CD4-positive, alpha-beta T cell treated with Interleukin-10 for 1 hour (primary cell): ENCODE measurements at places on chromosomes 7 and 10.

GRCh38 chr10:14684354-14684753 is 90.3 kb downstream of the FAM107B start:
- no peak for DNase-seq

DNA sequence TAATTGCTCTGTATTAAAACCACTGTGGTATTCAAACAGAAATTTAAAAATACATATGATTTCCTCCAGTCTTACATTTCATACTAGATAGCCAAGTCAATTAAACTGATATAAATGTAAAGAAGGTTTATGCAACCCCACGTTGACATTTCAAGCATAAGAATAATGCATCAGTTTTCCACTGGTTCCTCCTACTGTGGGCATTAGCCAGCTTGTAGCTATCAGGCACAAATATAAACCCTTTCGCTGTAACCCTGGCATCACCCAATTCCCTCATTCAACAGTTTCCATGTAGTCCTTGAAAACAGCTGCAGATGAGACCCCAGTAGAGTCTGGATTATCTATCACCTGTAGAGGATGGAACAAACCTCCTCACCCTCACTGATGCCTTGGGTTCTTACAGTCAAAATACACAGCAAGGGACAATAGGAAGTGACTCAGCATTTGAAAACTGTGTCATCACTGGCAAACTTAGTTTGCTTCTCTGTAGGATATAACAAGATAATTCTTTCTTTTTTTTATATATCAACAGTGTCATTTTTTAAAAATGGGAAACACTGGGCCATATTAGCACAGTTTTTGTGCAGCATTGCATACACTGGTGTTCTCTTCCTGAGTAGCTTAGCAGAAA is 113.0 kb downstream of the PDE1C start:
- no peak for DNase-seq

- DNase-seq: peak; percentile 0
These were observed 417.1 kb downstream of the SUGCT start for GRCh38 chr7:40551685-40552576.

- no peak for DNase-seq
These were observed 598.7 kb downstream of the GRID1 start for GRCh38 chr10:85767891-85768290.

DNA sequence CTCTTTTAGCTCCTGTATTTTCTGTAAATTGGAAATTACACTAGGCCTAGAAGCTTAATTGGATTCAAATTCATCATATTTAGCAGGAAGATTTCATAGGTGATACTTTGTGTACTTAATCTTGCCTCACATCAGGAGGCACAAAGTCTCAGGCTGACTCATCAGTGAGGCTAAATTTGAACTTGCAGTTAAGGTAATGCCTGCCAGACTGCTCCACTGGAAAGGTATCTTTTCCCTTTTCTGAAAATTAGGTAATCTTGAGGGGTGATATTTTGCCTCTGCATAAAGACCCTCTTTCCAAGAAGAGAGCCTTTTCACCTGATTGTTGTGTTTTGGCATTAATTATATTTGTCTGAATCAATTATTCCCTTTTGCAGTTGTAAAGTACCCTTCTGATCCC is 14.6 kb downstream of the PPIA start:
- DNase-seq: no peak

DNA sequence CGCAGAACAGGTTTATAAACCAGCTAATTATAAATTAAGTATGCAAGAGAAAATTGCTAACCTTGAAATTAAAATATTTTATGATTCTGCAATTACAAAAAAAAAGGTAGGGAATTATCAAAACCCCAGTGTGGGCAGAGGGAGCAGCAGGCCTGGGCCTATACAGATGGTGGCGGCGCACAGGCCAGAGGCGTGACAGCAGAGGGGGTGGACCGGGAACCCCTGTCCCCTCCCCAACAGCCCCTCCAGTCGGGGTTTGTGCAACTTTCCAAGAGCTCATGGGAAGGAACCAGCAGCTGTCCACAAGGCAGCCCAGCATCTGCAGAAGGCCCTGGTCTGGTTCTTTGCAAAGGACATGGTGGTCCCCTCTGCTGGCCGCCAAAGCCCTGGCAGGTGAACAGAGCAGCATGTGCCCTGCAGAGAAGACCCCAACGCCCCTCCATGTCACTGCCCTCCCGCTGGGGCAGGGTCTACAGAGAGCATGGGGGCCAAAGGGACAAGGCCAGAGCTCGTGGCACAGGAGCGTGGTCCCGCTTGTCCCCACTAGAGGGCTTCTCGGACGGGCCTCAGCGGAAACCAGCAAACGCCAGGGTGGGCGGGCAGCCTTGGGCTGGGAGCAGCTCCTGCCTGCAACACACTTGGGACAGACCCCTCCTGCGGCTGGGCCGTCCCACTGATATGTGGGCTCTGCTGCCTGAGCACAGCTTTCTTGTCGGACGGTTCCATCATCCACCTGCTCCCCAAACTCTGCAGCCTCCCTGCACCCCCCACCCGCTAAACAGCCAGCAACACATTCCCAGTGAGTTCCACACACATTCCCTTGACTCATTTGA is 75.1 kb downstream of the EBF3 start:
- DNase-seq: peak; percentile 21

DNA sequence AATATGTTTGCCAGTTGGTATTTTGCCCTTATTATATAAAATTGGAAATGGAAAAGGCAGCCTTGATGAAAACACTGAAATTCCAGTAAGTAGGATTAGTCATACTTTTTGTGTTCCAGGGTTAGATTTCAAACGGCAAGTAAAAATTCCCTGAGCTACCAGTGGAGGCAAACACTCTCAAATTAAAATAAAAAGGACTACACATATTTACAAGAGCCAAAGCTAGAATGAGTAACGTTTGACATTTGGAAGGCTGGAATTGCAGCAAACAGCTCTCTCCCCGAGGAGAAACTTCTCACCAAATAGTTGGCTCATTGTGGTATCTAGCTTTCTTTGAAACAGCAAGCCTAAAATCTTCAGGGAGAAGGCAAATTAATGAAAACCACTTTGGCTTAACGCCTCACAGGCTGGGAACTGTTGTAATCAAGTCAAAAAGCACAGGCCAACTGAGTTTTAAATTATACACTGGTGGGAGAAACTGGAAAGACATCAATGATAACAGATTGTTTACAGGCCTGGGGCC is 288.4 kb downstream of the SNX13 start:
- DNase-seq: no peak

DNA sequence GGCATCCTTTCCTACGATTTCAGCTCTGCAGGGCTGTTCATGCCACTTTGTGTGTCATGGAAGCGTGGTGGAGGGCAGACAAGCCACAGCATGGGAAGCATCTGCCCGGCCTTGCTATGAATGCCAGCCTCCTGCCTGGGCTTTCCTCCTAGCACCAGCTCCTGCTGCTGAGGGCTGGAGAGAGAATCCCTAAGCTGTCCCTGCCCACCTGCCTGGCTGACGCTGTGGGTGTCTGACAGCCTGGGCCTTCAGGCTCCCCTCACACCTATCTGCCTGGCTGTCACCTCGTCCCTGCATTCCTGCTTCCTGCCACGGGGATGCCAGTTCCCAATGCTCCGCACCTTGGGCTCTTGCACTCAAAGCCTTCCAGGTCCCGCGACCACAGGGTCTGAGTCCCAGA is 606.5 kb upstream of the MGMT start:
- no peak for DNase-seq

GRCh38 chr7:76383089-76383944 is 24.5 kb upstream of the YWHAG start:
- DNase-seq: no peak

- DNase-seq: no peak
These were observed 4.4 kb downstream of the NACAD start for GRCh38 chr7:45084336-45084735.

DNA sequence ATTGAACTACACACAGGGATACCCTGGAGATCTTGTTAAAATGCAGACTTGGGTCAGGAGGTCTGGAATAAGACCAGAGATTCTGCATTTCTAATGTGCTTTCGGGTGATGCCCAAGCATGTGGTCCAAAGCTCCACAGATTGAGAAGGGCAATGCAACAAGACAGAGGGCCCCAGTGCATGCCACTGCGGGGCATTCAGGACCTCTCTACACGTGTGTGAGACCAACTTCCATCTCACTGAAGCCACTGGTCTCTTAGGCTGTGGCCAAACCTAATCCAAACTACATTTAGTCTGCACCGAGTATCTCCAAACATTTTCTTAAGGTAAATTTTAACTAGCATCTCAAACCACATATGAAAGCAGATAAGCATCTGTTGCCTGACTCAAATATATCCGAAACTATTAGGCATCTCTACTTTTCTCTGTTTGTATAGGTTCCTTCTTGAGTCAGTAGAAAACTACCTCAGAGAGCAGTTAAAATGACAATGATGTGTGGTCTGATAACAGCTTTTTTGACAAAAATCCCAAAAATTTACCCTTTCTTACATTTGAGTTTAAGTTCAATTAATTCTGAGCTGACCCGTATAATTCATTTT is 107.5 kb downstream of the ELMO1 start:
- no peak for DNase-seq

GRCh38 chr7:840001-840600 is 7.8 kb downstream of the SUN1 start:
- no peak for DNase-seq

GRCh38 chr7:107993891-107994291 is 9.1 kb downstream of the LAMB1 start:
- DNase-seq: no peak

GRCh38 chr10:35559416-35559815 is 45.7 kb upstream of the GJD4 start:
- DNase-seq: no peak

DNA sequence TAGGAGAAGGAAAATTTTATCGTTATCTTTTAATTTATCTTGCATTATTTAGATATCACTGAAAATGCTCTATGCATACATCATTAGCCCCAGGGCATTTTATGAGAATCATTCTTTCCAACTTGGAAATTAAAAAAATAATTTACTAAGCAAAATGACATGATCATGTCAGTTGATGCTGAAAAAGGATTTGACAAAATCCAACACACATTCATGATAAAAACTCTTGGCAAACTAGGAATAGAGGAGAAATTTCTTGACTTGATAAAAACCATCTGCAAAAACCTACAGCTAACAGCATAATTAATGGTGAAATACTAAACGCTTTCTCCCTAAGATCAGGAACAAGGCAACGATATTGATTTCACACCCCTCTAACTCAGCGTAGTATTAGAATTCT is 40.2 kb upstream of the RSU1 start:
- DNase-seq: no peak

DNA sequence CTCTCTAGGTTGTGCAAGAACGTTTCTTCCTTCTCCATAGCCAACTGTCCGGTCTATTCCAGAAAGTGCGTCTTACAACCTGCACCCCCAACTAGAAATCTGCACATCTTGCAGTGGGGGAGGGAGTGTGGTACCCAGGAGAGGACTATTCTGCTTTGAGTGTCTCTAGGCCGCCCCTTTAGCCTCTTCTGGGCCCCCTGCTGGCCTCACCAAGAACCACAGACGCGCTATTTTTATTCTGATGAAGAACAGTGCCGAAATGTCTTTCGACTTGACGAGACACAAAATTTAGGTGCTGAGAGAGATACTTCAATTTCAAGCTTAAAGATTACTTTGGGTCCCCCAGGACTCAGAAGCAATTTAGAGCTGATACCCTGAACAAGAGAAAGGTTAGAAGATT is 1.0 kb downstream of the CNPY1 start:
- DNase-seq: no peak

DNA sequence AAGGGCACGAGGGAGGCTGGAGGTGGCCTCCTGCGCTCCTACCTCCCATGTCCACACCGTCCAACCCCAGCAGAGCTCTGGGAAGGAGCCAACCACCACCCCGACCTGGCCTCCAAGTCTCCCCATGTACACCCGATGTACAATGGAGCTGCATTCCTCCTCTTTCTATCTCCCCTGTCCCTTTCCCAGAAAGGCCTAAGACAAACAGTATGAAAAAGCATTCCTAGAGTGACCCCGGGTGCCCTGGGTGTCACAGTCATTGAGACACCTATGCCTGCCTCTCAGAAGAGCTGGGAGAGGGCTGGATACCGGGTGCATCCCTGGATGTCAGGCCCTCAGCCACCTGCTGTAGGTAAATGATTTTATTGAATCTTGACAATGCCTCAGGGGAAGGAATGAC is 248.1 kb downstream of the EMX2 start:
- DNase-seq: no peak

GRCh38 chr10:78997635-78998618 is 70.8 kb upstream of the ZMIZ1 start:
- no peak for DNase-seq

- DNase-seq: no peak
These were observed 95.4 kb downstream of the HIBADH start for GRCh38 chr7:27567266-27567665.

GRCh38 chr10:30437031-30437841 is 3.3 kb downstream of the MAP3K8 start:
- DNase-seq: peak; percentile 61
